ENCODE measurements at places on chromosomes 16 and 17. TPM values are rescaled to one million over a fixed set of nuclear protein-coding genes. Genes with fewer than 3 reads are reported as not detected.

Gene KRTAP2-3
- total RNA-seq: not detected

Gene DNAAF1
- total RNA-seq: not detected

Gene RPH3AL
- total RNA-seq: 3.5 TPM

Gene UTS2R
- total RNA-seq: not detected

Gene KARS1
- total RNA-seq: 198 TPM

Gene SECTM1
- 3.4 TPM for total RNA-seq

Gene TEX14
- total RNA-seq: 0.23 TPM

Gene ARHGAP44
- 0.36 TPM for total RNA-seq

Gene KREMEN2
- not detected for total RNA-seq

Gene EVPL
- 0.16 TPM for total RNA-seq

Gene RGS11
- total RNA-seq: 0.34 TPM

All from T-helper 2 cell treated with Interferon-gamma antibody and Interleukin-4, amounts not matched to agents 100 ng/mL and 5 ng/mL, for 36 hours (primary cell).